ENCODE measurements at places on chromosomes 12 and 14.

DNA sequence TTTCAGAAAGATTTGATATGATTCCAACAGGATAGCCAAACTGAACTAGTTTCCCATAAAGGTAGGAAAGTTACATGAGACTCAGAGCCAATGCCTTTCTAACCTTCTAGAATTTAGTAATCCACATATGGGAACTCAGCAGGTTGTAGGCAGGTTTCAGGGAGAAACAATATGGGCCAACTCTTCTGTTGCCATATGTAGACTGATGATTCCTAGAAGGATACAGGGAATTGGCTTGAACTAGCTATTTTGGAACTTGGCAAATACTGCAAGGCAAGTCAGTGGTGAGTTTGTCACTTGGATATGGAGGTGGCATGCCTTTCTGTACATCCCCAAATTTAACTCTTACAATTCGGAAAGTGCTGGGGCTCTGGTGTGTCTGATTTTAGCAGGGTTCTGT, 15.5 kb downstream of the SUDS3 start:
- DNase-seq: no peak

- peak; percentile 87 for DNase-seq
Observed at GRCh38 chr12:96237465-96238077, 43.4 kb downstream of the ELK3 start.

GRCh38 chr12:67920413-67920812, 68.8 kb upstream of the IFNG-AS1 start:
- DNase-seq: no peak

GRCh38 chr14:101451166-101451565, 110.1 kb upstream of the DIO3 start:
- DNase-seq: no peak

DNA sequence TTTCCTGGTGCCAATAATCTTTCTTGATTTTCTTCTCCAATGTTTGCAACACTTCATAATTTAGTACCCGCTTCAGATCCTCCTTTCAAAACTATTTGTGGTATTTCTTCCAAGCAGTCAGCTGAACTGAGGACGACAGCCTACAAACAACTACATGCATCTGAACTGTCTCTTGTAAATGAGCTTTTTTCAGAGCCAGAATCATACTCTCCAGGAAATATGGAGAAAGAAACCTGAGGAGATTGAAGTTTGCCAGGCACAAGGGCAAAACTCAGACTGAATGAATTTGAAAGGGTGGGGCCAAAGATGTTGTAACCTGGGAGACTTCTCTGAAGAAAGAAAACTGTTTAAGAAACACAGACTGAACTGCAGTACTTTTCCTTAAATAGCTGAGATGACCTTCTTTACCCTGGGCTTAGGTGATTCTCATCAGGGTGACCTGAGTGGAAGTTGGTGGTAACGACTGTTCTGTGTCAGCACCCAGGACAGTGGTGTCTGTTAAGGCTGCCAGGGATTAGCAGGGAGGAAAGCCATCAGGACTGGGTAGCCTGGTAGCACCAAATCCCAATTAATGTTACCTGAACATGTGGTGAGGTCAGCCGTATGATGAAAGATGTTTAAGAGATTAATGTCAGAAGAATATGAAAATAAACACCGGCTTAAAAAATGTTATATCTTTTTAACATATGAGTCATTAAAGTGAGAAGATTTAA, 95.0 kb downstream of the TGFB3 start:
- DNase-seq: no peak

GRCh38 chr12:4133029-4133428, 140.5 kb upstream of the CCND2 start:
- no peak for DNase-seq

- no peak for DNase-seq
Observed at GRCh38 chr12:54631988-54632728, 2.5 kb downstream of the LACRT start.

DNA sequence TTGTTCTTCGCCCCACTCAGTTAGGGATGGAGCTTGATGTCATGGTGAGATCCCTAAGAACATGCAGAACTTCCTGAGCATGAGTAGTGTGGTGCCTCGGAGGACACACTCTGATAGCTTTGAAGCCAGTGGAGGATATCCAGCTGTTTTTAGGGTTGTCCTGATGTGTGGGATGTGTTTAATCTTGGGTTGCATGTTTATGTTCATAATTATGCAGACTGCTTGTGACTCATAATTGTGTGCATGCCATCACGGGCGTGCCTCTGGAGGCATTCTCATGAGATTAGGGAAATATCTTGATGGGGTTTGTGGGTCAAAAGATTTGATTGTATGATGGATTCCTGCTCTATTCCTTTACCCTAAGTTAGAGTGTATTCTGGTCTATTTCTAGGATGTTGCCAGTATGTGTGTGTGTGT, 267.4 kb upstream of the PELI2 start:
- DNase-seq: no peak

DNA sequence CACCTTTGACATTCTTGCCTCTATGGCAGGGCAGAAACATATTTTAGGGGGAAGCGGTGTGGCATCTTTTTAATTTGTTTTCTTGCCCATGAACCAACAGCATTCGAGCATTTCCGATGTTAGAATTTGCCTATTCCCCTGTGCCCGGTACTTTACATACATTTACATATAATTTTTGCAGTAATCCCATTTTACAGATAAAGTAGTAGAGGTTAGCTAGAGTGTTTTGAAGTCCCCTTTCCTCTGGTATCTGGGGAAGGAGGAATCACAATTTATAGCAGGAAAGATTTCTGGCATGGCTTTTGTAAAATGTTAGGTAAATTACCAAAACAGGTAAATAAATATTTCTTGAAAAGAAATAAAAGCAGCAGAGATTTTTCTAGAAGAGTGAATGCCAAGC, 1.6 kb downstream of the BORCS5 start:
- DNase-seq: no peak

DNA sequence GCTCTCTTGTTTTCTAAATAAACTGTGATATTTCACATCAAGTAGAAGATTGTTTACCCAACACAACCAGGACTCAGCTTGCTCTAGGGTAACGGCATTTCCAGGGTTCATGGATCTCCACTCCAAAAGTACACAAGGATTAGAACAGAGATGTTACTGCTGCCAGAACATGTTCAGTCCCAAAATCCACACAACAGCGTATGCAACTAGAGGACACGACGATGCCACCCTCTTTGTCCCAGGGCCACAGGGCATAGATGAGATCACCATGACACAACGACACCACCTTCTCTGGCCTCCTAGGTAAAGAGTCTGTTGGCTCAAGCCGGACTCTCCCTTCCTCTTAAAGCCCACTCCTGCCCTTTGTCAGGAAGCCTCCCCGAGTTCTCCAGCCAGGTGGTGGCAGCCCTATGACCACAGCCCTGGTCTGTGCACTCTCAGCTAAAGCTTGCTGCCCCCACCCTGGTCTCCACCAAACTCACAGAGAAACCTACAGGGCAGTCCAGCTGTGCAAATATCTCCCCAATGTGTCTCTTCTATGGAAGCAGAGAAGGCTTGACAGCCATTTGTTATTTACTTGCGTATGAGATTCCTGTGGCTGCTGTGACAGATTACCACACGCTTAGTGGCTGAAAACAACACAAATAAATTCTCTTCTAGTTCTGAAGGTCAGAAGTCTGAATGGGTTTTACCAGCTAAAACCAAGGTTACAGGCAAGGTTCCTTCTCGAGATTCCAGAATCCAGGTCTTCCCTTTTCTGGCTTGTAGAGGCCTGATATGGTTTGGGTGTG, 10.3 kb downstream of the CLMN start:
- DNase-seq: no peak

DNA sequence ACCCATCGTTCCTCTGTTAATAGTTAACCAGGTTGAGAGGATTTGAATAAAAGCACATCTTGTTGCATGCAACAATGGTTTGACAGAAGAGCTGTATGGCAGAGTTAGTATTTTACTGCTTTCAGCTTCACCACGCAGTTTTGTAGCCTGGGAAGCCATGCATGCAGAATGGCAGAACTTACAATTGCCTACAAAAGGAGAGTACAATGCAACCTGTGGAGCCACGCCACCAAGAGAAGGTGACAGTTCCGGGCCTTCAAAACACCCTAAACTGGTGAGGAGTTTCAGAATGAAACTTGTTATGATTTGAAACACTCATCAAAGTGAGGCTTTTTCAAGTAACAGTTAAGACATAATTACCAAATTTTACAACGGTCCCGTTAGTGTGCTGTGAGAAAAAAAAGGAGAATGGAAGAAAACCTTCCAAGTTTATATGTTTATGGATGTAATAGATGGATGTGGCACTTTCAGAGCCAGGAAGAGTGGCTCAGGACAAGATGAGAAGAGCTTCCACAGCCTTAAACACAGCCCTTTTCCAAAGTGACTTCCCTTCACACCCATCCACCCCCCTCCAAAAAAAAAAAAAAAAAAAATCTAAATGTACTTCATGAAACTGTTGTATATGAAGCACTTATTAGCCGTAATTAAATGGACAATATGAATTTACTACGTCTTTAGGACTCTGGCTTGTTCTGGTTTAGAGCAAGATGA, 158.7 kb downstream of the EGLN3 start:
- no peak for DNase-seq

GRCh38 chr12:65858831-65859230, 34.5 kb downstream of the HMGA2 start:
- DNase-seq: peak; percentile 50

DNA sequence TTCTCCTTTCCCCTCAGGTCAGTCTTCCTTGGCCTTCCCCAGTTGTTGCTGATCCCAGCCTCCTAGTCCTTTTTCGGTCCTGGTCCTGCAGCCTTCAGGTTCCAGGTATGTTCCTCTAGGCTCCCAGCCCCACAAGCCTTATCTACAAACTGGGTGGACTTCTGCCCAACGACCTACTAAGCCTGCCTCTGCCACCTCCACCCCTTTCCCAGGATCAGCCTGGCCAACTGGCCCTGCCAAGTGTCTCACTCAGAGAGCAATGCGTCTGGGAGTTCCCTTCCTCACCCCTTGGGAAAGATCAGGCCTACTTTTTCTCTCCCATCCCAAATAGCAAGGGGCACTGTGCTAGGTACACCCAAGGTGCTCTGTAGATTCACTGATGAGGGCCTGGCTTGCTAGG, at the start of gene SERPINA12:
SERPINA12 (minus strand) TSS at position 114 of the 400 bp plus-strand sequence. CDS start 11,072 bp downstream, outside the sequence.
- DNase-seq: no peak

GRCh38 chr12:132603240-132604150, 6.9 kb downstream of the LRCOL1 start:
- DNase-seq: no peak

- DNase-seq: no peak
Observed at GRCh38 chr12:94730847-94731246, 80.5 kb upstream of the TMCC3 start.

GRCh38 chr12:47814539-47815170, 5.0 kb downstream of the HDAC7 start:
- no peak for DNase-seq

DNA sequence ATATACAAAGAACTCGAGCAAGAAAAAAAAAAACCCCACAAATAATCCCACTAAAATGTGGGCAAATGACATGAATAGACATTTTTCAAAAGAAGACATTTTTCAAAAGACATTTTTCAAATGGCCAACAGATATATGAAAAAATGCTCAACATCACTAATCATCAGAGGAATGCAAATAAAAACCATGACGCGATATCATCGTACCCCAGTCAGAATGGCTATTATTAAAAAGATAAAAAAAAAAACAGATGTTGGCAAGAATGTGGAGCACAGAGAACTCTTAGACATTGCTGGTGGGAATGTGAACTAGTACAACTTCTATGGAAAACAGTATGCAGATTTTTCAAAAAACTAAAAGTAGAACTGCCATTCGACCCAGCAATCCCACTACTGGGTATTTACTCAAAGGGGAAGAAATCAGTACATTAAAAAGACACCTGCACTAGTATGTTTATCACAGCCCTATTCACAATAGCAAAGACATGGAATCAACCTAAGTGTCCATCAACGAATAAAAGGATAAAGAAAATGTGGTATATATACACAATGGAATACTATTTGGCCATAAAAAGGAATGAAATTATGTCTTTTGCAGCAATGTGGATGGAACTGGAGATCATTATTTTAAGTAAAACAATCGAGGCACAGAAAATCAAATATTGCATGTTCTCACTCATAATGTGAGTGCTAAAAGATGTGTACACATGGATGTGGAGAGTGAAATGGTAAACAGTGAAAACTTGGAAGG, 16.3 kb downstream of the ZBTB39 start:
- no peak for DNase-seq

DNA sequence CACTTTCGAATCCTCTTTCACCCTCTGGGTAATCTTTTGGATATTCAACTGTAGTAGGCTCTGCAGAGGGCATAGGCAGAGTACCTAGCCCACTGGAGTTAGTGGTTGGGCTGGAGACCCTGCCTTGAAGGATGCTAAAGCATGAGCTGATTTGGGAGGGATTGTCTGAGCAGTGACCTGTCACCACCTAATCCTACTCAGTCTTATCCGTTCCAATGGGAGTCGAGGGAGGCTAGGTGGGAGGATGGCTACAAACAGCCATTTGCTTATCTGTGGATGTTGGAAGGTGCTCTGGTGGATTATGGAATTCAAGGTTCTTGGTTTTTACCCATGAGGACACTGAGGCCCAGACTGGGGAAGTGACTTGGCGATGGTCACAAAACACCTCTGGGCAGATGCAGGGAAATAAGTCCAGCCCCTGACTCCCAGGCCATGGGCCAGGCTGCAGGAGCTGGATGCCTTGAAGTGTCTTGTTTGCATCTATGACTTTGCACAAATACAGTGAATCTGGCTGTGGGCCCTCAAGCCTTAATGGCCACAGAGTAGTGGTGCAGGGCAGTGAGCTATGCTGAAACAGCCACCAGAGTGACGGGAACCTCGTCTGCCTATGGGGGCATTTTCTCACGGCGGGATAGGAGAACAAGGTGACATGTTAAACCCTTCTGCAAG, 3.7 kb downstream of the KMT5A start:
- no peak for DNase-seq

GRCh38 chr12:26728205-26729050, 104.6 kb downstream of the ITPR2 start:
- no peak for DNase-seq

DNA sequence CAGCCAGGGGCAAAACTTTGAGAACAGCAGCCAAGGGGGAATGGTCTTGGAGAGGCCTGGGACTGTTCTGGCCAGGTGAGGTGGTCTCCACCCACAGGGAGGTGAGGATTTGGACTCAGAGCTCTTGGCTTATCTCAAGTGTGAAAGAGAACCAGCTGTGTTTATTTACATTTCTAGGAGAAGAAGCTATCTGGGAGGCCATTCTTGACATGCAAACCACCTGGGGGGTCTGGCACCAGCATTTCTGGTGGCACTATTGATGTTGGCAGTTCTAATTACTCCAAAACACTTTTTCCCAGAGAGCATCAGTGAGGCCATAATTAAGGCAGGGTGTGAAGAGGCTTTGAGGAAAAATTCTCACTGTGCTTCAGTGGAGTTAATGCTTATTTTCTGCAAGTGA, 95.1 kb downstream of the CAND1 start:
- DNase-seq: no peak

- DNase-seq: no peak
Observed at GRCh38 chr12:62250671-62251608, 9.3 kb upstream of the USP15 start.

- no peak for DNase-seq
Observed at GRCh38 chr12:50117057-50117622, 5.1 kb downstream of the COX14 start.

DNA sequence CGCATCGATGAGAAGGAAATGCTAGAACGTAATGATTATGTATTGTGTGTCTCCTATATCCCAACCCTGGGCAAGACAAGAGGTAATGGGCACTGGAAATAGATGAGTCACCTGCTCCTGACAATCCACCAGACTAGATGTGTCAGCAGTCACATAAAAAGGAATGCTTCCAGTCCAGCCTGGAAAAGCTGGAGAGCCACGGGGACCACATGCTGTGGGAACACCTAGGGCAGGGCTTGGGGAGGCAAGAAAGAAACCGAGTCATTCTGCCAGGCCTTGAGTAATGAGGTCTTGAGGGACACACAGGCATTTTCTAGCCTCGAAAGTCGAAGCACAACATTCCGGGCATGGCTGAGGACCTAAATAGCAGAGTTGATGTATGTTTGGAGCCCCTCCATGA, 716.7 kb upstream of the TMEM132C start:
- peak; percentile 20 for DNase-seq
